ENCODE measurements at places on chromosomes 5 and 9.

- no peak for DNase-seq
These were observed 304.2 kb downstream of the ENC1 start for GRCh38 chr5:74336297-74336696.

GRCh38 chr9:110926828-110927487 is 111.3 kb downstream of the LPAR1 start:
- DNase-seq = no peak

- no peak for DNase-seq
These were observed 5.5 kb upstream of the ITK start for GRCh38 chr5:157175071-157175612.

- no peak for DNase-seq
These were observed 28.9 kb downstream of the ZNF366 start for GRCh38 chr5:72478276-72478675.

DNA sequence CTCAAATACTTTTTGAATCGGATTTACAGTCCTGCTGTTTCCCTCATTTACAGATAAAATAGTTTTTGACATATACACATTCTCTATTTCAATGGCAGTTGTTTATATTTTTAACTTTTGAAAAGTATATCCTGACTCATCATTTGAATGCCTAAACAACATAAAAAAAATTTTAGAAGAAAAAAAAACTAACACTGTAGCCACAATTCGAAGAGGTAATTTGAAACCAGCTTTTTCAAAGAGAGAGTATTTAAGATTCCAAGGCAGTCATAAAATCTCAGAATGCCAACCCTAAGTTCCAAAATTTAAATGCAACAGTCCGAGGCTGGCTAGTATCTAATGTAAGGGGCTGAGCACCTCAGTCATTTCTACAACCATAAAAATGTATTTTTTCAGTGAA is 626.8 kb downstream of the DNAH5 start:
- DNase-seq = no peak

- DNase-seq = no peak
These were observed 56.7 kb upstream of the CARTPT start for GRCh38 chr5:71662381-71662780.

- no peak for DNase-seq
These were observed 130.3 kb upstream of the TARS1 start for GRCh38 chr5:33310451-33310850.

GRCh38 chr5:90390928-90391327 is 18.6 kb downstream of the CETN3 start:
- DNase-seq = no peak

GRCh38 chr5:180649297-180650039 is at the start of gene FLT4:
Gene FLT4 (minus strand): TSS chr5:180649600. CDS start chr5:180649545, 55 bp downstream.
- no peak for DNase-seq

GRCh38 chr9:8725635-8726034 is 926.1 kb upstream of the DMAC1 start:
- no peak for DNase-seq

GRCh38 chr9:15180124-15180523 is 126.9 kb downstream of the TTC39B start:
- no peak for DNase-seq

GRCh38 chr9:69605406-69605805 is 66.8 kb downstream of the APBA1 start:
- no peak for DNase-seq

- no peak for DNase-seq
These were observed 54.1 kb downstream of the MTAP start for GRCh38 chr9:21856301-21857094.

DNA sequence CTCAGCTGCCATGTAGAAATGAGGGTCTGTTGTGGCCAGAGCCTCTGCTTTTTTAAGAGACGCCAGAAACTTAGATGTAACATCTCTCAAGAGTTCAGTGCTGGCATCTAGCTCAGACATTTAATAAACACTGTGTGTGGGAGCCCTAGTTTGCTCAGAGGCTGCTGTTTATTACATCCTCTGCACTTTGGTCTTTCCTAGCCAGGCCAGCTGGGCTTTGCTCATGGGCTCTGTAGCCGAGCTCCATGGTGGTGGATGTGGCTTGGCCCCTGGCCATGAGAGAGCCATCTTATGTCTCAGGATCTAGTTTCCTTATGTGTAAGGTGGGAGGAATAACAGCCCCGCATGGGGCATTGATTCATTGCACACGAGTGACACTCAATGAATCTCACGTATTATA is 30.0 kb downstream of the ARHGEF37 start:
- DNase-seq = no peak

GRCh38 chr5:143024228-143024920 is 254.2 kb downstream of the ARHGAP26 start:
- no peak for DNase-seq

- no peak for DNase-seq
These were observed 28.6 kb downstream of the CSF2 start for GRCh38 chr5:132102101-132102701.

DNA sequence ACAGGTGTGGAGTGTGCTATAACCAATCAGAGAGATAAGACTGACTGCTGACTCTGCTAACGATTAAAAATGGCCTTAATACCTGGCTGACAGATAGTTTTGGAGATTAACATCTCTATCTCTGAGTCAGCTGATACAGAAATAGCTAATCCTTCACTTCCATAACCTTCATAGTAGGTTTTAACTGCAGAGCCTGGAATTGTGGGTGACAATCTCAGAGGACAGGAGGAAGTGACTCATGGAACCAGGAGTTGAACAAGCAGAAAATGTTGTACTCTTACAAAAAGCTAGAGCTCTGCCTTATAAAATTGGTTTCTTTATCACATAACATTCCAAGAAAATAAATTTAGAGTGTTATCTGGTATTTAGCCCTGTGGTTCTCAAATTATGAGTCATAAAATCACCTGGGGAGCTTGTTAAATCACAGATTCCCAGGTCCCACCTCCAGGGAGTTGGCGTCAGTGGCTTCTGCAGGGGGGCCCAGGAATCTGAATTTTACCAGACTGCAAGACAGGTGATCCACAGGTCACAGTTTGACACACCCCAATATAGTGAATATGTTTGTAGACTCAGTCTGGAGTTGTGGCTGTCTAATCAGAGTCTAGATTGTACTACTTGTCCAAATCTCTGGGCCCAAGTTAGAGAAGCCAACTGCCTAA is 44.4 kb upstream of the AFAP1L1 start:
- DNase-seq = no peak

DNA sequence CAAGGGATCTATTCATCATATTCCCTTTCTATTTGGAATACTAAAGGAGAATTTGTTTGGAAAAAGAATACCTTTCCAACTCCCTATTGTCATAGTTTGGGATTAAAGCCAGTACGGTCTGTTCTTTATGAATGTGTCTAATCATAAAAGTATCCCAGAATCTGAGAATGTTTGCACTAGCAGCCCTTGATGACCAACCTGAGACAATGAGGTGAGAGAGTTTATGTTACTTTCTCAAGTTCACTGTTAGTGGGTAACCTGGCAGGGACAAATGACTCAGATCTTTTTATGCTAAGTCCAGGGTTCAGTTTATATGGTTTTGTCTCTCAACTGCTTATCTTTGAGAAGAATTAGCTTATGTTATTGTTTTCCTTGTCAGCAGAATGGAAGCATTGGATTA is 25.3 kb upstream of the TLR4 start:
- no peak for DNase-seq

DNA sequence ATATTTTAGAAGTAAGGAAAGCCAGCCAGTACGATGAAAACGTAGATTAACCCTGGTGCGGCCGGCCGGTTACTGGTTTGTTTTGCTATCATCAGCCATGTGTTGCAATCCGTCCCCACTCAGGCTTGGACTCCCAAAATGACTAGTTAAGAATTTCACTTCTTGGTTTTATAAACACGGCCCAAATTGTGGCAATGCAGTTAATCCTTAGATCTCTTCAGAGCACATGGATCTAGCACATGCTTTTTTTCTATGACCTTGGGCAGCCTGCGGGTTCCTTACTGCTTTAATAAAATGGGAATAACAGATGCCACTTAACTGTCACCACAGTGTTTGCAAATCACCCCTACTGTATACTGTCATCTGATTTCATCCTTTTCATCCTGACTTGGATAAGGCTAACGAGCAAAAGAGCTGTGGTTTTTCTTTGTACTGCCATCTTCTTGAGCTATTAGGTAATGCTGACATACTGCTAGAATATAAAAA is 1.5 kb downstream of the NDFIP1 start:
- DNase-seq = no peak

Measured in stimulated activated CD4-positive, alpha-beta T cell treated with anti-CD3 and anti-CD28 coated beads, Interleukin-2, amount 100 ng/mL, for 48 hours (primary cell).